ENCODE measurements at places on chromosomes 2 and 18.

- no peak for DNase-seq
- H3K27ac ChIP-seq = no peak overlapping the region
- no peaks in the 10 kb centered on the region for H3K36me3 ChIP-seq
- no peaks in the 10 kb centered on the region for H3K27me3 ChIP-seq
- H3K4me1 ChIP-seq = no peaks in the 10 kb centered on the region
Measured at GRCh38 chr2:157312866-157313486, 12.6 kb downstream of the ERMN start.

GRCh38 chr2:59449274-59449673 is 1104.2 kb downstream of the BCL11A start:
- DNase-seq = no peak
- H3K36me3 ChIP-seq = no peaks in the 10 kb centered on the region
- H3K4me1 ChIP-seq = no peaks in the 10 kb centered on the region
- H3K4me3 ChIP-seq = no peak overlapping the region
- no peaks in the 10 kb centered on the region for H3K27me3 ChIP-seq

DNA sequence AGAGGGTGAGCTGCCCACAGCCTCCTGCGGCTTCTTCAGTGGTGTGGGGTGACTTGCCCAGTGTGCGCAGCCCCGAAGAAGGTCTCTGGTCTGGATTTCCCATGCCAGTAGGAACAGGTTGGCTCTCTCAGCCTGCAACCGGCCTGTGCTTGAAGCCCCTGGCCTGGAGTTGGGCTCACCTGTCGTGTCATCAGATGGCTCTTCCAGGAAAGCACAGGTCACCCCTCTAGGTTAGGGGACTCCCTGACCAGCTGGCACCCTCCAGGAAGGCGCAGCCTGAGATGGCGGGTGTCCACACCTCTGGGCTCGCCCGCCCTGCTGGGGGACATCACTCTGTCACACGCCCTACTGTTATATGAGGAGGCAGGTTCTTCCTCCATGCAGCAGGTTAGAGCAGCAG is 179.8 kb downstream of the SEPTIN10 start:
- H3K4me1 ChIP-seq = peaks cover 10% of the 10 kb centered on the region
- H3K4me3 ChIP-seq = no peak overlapping the region
- no peaks in the 10 kb centered on the region for H3K27me3 ChIP-seq
- H3K27ac ChIP-seq = no peak overlapping the region
- no peak for DNase-seq

GRCh38 chr18:3594760-3595368 is 144.9 kb downstream of the TGIF1 start:
- peak overlapping the region; percentile 95 for H3K27ac ChIP-seq
- peak overlapping the region; percentile 28 for H3K4me3 ChIP-seq
- peaks cover 53% of the 10 kb centered on the region for H3K4me1 ChIP-seq
- no peaks in the 10 kb centered on the region for H3K27me3 ChIP-seq
- no peaks in the 10 kb centered on the region for H3K36me3 ChIP-seq

GRCh38 chr18:48048251-48048650 is 117.8 kb upstream of the SMAD2 start:
- H3K36me3 ChIP-seq = no peaks in the 10 kb centered on the region
- H3K4me1 ChIP-seq = no peaks in the 10 kb centered on the region
- H3K27ac ChIP-seq = no peak overlapping the region
- H3K4me3 ChIP-seq = no peak overlapping the region
- no peaks in the 10 kb centered on the region for H3K27me3 ChIP-seq
- no peak for DNase-seq

DNA sequence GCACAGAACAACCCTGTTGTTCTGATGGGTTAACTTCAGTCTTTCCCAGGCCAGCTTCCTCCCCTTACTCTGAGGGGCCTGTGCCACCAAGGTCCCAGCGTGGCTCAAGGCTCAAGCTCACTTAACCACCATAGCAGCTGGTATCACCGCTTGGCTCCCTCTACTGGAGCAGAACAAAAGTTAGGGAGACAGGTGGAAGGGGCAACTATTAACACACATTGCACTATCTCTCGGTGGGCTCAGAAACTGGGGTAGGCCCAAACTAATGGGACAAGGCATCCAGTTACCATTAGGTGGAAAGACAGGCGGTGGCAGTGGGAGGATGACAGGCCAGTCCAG is 88.7 kb upstream of the ATL2 start:
- H3K4me3 ChIP-seq = no peak overlapping the region
- no peak for DNase-seq

All from sigmoid colon (tissue), 7 donors.